Stimulated activated CD8-positive, alpha-beta memory T cell treated with anti-CD3 and anti-CD28 coated beads, Interleukin-4, amount 100 ng/mL, for 4 hours (primary cell): ENCODE measurements at places on chromosomes 4 and X.

DNA sequence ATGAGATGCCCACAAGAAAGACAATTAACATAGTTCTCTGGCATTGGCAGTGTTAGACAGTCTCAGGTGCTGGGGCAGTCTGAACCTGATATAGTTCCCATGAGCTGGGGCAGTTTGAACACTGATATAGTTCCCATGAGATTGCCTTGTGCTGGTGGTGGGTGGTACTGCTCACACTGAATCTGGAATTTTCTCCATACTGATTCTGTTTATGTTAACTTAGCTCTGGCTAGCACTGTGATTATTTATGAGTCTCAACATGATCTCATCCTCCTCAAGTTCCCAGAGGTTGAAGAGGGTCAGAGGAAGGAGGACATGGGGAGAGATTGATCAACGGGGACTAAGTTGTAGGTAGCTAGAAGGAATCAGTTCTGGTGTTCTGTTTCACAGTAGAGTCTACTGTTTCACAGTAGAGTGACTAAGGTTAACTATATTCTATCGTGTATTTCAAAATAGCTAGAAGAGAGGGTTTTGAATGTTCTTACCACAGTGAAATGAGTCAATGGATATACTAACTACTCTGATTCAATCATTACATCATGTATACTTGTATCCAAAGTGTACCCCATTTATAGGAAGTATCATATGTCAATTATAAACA lies 379.9 kb downstream of the ADAM29 start:
- DNase-seq = no peak

- no peak for DNase-seq
These were observed 215.9 kb downstream of the MID1 start for GRCh38 chrX:10404436-10404835.

- no peak for DNase-seq
These were observed 82.0 kb upstream of the FAM241A start for GRCh38 chr4:112063260-112063659.

DNA sequence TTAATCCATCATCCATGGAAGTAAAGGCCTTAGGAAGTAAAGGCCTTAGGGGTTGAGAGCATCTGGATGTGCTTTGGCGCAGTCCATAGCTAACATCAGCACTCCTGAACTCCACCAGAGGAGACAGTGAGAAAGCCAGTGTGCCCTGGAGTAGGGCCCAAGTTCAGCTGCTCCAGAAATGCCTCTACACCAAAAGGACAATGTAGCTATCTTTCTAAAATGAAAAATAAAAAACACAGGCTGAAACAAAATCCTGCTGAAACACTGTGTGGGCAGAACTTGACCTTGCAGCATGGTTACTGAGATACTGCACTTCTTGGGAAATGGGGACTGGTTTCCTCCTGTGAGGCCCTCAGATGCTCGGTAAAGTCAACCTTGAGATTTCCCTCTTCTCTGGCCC lies 29.3 kb downstream of the SH3RF1 start:
- DNase-seq = no peak

GRCh38 chrX:27884654-27885053 lies 76.9 kb downstream of the MAGEB10 start:
- DNase-seq = no peak

DNA sequence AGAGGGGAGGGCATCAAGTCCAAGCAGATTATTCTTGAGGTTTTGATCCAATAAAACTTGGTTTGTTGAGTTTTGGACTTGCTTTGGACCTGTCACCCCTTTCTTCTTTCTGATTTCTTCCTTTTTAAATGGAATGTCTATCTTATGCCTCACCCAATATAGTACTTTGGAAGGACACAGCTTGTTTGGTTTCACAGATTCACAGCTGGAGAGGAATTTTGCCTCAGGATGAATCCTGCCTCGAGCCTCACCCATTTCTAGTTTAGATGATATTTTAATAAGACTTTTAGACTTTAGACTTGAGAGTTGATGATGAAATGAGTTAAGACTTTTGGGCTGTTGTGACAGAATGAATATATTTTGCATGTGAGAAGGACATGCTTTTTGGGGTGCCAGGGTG lies 136.9 kb upstream of the PDE5A start:
- DNase-seq = no peak

- DNase-seq = no peak
These were observed 160.4 kb upstream of the MAMLD1 start for GRCh38 chrX:150202641-150203247.

GRCh38 chr4:5874811-5875449 lies 18.0 kb downstream of the CRMP1 start:
- no peak for DNase-seq

DNA sequence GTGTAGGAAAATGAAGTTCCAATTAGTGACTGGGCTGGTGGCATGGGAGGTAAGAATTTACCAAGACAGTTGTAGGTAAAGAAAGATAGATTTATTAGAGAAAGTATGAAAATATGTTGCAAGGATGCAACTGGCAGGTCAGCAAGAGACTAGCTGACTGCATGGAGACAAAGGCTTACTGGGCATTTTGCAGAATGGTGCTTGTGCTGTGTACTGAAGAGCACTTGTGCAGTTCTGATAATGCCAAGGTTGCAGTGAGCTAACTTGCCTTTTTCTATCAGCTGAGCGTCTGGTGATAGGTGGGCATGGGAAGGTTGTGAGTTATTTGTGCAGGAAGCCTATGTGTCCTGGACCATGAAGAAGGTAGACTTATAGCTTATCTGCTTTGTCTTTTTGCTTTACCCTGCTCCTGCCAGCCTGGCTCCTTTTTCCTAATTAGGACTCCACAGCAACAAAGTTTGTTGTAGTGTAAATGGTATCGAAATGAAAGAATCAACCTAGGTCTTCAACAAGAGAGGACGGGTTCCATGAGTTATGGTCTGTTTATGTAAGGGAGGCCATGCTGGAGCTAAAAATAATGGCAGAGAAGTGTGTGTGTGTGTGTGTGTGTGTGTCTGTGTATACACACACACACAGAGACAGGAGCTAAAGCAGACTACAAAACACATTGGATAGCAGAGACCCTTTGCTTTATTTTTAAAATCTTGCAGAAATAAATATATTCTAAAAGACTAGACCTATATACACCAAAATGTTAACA lies 15.0 kb downstream of the BST1 start:
- DNase-seq = no peak

DNA sequence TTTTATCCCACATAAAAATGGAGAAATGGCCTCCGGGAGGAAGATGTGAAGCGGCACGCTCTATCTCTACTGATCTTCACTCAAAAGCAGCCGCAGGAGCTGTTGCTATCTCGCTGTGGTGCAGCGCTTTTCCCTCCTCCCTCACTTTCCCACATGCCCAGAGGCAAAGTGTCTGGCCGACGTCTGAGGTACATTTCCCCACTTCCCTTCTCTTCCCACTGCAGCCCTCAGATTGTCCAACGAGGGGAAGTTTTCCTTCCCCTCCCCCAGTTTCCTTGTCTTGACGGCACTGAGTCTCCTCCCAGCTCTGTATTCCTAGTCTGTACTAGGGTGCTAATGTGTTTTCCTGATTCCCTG lies 660 bp upstream of the COL25A1 start:
- no peak for DNase-seq

GRCh38 chr4:2079006-2079405 lies 19.9 kb downstream of the NAT8L start:
- no peak for DNase-seq

GRCh38 chr4:61254406-61254805 lies 54.3 kb downstream of the ADGRL3 start:
- no peak for DNase-seq

DNA sequence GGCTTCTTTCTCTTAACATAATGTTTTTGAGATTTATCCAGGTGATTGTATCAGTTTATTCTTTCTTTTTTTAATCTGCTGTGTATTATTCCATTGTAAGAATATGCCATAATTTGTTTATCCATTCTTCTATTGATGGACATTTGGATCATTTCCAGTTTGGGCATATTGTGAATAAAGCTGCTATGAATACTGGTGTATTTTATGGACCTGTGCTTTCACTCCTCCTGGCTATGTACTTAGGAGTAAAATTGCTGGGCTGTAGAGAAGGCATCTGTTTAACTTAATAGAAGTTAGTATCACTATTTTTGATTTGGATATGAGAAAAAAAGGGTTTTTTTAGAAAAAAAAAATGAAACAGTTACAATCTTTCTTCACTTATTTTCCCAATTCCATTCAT lies 50.0 kb upstream of the FAM9C start:
- DNase-seq = no peak

- no peak for DNase-seq
These were observed 40.1 kb downstream of the PRIMPOL start for GRCh38 chr4:184689681-184690080.

GRCh38 chr4:14152834-14153519 lies 525.5 kb upstream of the BOD1L1 start:
- no peak for DNase-seq

GRCh38 chrX:136209751-136210150 lies 41.4 kb downstream of the MAP7D3 start:
- no peak for DNase-seq

DNA sequence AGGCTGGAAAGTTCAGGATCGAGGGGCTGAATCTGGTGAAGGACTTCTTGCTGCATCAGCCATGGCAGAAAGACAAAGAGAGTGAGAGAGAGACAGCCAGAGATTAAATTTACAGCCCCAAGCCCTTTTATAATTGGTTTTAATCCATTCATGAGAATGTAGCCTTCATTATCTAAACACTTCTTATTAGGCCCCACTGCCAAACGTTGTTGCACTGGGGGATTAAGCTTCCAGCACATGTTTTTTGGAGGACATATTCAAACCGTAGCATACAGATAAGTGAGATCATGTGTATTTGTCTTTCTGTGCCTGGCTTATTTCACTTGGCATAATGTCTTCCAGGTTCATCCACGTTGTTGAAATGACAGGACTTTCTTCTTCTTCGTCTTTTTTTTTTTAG lies 524.7 kb downstream of the SPRY1 start:
- DNase-seq = no peak
